GM12865 (cell line): ENCODE measurements at places on chromosomes 4 and X.

GRCh38 chrX:7514871-7515599, 327.9 kb upstream of the VCX start:
- DNase-seq = no peak

GRCh38 chr4:128334256-128334655, 46.6 kb upstream of the PGRMC2 start:
- DNase-seq = no peak

- peak; percentile 19 for DNase-seq
Measured at GRCh38 chrX:103376118-103376978, at the start of gene BEX3. TSS of gene BEX3 (plus strand) at chrX:103376538. CDS start at chrX:103377522, 984 bp downstream.

DNA sequence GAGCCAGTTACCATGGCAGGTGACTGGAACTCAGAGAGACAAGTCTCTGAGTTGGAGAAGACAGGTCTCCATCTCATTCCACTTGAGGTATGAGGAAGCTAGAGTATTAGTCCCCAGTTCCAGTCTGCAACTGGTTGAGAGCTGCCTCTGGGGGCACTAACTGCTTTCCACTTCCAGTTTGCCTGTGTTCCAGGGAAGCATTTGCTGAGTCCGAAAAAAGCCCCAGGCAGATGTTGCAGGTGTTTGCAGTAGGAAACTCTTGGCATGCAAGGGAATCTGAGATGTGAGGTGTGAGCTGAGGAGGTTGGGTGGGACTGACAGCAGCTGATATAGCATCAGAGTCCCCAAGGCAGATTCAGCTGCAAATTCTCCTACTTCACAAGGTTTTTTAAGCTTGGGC, 272.2 kb upstream of the CASK start:
- no peak for DNase-seq

DNA sequence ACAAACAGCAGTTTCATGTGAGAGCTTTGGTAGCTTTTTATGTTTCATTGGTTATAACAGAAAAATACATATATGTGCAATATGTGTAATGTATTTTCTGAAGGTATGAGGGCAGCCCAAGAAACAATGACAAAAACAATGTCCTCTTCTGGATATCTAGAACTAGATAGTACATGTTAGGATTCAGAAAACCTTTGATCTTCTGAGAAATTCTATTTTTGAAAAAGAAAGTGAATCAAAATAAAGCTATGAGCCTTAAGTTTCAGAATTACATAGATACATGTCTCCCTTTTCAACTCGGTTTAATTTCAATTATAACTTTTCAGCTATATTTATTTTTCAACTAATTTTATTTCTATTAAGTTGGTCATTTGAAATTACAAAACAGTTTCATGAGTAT, 131.9 kb downstream of the REELD1 start:
- peak; percentile 15 for DNase-seq

DNA sequence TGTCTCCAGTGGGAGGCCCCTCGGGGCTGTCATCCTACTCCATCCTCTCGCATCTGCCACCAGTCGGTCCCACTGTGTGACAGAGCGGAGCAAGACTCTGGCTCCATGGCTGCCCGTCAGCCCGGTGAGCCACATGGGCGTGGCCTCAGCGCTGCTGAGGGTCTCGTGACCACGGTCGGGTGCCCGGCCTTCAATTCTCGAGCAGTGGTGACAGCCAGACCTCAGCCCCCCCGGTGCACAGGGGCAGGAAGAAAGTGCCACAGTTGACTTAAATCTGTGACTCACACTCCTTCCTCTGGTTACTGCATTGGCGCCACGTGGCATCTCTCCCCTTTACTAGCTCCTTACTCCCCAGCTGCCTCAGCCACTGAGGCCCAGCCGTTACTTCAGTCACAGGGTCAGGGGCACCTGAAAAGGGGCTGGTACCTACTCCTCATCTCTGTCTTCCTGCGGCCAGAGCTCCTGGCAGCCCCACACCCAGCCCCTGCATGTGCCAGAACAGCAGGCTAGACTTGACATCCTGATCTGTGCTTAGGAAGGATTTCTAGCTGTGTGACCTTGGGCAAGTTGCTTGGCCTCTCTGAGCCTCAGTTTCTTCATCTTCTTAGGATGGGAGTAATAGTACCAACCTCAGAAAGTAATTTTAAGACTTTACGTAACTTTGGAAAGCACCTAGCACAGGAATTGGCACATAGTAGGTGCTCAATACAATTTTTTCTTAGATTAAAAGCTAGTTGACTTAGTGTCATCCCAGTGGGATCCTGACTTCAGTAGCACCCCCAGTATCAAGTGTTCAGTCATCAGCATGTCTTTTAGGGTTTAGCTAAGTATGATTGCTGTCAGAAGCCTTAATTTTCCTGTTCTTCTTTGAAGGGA, 66.1 kb downstream of the TNIP2 start:
- peak; percentile 85 for DNase-seq

DNA sequence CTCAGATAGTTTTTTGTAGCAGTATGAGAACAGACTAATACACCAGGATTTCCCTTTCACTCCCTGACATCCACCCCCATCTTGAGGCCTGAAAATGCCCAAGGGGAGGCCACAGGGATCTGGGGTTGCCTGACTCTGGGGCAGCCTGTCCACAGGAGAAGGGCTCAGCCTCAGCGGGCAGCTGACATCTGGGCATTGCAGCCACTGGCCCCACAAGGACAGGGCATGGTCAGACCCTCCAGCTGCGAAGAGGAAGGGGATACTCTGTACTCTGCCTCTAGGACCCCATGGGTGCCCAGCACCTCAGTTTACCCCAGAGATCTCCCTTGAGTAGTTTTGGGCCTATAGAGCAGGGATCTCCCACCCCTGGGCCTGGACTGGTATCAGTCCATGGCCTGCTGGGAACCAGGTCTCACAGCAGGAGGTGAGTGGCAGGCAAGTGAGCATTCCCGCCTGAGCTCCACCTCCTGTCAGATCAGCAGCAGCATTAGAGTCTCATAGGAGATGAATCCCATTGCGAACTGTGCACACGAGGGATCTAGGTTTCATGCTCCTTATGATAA, 138.9 kb downstream of the HMX1 start:
- DNase-seq = no peak

DNA sequence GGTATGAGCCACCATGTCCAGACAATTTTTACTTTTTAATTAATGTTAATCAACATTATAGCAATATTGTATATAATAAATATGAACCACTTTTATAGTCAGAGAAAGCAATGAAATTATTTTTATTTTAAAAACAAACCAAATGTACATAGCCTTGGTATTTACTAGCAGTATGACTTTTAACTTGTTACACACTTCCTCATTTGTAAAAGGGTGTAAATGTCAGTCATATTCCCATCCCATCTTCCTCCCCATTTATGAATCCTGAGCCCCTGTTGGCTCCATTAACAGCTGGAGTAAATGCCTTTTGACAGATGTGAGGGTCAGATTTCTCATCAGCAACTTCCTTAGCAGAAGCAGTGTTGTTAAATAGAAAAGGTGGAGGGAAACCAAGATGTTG, 179.6 kb upstream of the SPRY1 start:
- no peak for DNase-seq

DNA sequence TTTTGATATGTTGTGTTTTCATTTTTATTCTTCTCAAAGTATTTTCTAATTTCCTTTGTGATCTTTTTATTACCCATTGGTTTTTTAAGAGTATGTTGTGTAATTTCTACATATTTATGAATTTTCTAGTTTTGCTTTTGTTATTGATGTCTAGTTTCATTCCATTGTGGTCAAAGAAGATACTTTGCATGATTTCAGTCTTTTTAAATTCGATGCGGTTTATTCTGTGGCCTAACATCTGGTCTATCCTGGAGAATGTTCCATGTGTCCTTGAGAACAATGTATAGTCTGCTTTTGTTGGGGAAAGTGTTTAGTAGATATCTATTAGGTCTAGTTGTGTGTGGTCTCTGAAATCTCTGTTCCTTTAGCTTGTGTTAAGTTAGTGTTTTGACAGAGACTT, 46.2 kb downstream of the PPEF1 start:
- peak; percentile 43 for DNase-seq

DNA sequence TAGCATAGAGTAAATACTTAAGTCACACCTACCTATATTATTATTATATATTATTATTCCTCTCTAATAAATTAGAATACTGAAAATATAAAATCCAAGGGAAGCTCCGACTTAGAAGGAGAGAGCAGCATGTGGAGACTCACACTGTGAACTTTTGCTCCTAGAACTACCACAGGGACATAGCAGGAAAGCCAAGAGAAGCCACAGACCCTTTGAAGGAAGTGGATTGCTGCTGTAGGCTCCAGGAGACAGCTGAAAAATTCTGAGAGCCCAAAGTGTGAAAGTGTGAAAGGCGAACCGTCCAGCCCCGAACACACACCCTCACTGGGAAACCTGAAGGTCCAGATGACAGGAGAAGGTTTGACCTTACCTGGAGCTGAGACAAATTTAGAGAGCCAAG, 177.0 kb downstream of the FAM13A start:
- no peak for DNase-seq

DNA sequence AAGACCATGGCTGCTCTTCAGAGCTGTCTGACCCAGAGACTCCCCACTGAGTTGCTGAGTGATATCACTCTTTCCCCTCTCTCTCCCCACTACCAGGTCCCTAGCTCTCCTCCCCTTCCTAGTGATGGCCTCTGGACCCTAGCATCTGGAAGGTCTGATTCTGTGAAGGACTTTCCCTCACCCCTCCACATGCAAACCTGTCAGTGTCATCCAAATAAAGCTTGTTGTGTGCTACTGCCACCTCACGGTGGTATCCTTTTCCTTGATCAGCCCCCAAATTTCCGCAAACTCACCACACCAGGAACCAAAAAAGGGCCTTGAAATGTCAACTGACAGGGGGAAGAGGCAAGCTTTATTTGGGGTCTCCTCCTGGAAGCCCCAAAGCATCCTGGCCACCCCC, 500.2 kb downstream of the IDS start:
- DNase-seq = peak; percentile 32

- peak; percentile 90 for DNase-seq
Measured at GRCh38 chr4:145487631-145488030, 6.0 kb downstream of the SMAD1 start.

GRCh38 chr4:148445071-148445859, 3.1 kb upstream of the NR3C2 start:
- DNase-seq = peak; percentile 45

GRCh38 chr4:45865781-45866180, 258.1 kb downstream of the GABRG1 start:
- no peak for DNase-seq

DNA sequence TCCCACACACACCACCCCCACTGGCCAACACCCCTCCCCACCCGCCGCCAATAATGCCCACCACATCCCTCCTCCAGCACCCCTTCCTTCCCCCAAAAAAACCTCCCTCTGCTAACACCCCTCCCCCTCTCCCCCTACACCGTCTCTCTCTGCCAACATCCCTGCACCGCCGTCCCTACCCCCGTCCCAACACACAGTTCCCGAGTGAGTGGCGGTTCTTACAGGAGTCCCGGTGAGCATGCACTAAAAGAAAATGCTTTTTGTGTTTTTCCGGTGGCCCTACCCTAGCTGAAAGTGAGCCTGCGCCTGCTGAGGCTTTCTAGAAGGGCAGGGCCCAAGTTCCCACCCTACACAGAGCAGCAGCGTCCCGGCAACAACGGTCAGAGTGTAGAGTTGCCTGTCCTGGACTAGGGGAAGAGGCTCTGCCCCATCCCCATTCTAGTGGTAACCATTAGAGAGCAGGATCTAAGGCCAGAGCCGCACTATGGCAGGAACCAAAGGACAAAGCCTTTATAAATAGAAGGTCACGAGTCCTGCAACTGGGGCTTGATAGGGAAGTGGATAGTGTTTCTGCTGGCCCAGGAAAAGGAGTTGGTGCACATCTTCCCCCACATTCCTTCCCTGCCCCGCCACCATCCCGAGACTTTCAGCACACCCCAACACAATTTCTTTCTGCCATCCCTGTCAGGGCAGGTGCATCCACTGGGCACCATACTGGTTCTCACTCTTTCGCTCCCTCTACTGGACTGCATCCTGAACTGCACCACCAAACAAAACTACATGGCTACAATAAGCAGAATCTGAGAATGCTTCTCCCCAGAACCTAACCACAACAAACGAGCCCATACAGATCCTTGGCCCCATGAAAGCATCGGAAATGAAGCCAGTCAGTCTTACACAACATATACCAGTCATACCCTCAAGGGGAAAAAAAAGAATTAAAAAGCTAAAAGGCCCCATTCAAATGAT, 78.1 kb upstream of the PAGE3 start:
- DNase-seq = peak; percentile 43

DNA sequence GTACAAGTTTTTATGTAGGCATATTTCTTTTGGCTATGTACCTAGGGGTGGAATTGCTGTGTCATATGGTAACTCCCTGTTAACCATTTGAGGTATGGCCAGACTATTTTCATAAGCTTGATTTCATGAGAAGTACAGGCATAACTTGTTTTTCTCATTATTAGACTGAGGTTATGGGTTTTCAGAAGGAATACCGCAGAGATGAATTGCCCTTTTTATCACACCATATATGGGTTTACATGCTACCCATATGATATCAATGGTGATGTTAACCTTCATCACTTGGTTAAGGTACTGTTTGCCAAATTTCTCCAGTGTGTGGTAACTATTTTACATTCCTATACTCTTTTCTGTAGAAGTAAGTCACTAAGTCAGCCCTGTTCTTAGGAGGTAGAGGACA, 23.5 kb downstream of the RAB40A start:
- DNase-seq = no peak

GRCh38 chr4:134393592-134393991, 192.0 kb upstream of the PABPC4L start:
- no peak for DNase-seq

DNA sequence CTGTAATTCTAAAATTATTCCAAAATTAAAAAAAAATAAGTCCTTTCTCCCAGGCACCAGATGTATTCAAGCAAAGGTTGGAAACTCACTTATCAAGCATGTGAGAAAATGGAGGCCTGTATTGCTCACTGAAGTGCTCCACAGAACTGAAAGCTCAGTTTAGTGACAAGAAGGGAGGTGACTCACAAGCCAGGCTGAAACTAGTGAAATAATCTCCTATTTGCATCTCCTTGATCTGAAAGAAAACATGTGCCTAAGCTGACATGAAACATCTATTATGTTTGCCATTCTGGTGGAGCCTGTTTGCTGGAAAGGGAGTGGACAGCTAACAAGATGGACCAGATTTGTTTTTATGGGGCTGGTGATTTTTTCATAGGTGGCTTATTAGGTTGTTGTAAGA, 54.0 kb upstream of the AMELX start:
- DNase-seq = peak; percentile 77

GRCh38 chrX:104343428-104344129, 88.8 kb upstream of the ESX1 start:
- DNase-seq = peak; percentile 42

- no peak for DNase-seq
Measured at GRCh38 chrX:68883800-68884199, 55.0 kb downstream of the EFNB1 start.

GRCh38 chrX:55007656-55008055, 7.5 kb downstream of the APEX2 start:
- DNase-seq = no peak
